Activated naive CD8-positive, alpha-beta T cell treated with anti-CD3 and anti-CD28 coated beads, Interleukin-2, amount 10 ng/mL, durations not matched to agents 7 days and 5 days (primary cell): ENCODE measurements at places on chromosomes 16 and 17. TPM values are rescaled to one million over a fixed set of nuclear protein-coding genes. Genes with fewer than 3 reads are reported as not detected.
A peak's percentile ranks its signal among the peaks of the same experiment; 100 is the strongest.

DNA sequence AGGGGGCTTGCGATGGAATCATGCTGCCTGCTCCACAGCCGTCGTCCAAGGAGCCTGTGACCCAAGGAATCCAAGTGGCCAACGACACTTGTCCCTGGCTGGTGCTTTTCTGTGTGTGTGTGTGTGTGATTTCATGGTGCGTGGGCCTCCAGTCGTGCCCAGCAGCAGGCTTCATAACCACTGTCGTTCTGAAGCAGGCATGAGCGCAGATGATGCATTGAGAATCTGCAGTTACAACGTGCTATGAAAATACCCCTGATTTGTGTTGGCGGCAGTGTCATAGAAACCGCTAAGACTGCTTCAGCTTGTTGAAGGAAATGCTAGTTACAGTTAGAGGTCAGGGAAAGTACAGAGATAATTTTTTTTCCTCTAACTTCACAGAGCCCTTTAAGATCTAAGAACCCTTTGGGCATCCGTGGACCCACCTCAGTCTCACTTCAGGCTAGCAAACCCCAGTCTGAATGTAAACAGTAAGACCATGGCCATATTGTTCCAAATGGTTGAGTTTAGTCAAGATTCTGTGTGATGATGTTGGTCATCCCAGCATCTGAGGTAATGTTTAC lies 15.6 kb downstream of the C16orf90 start:
- H3K4me1 ChIP-seq, result no peaks in the 10 kb centered on the region
- H3K27me3 ChIP-seq, result no peaks in the 10 kb centered on the region
- no peak overlapping the region for H3K27ac ChIP-seq
- no peak for DNase-seq

DNA sequence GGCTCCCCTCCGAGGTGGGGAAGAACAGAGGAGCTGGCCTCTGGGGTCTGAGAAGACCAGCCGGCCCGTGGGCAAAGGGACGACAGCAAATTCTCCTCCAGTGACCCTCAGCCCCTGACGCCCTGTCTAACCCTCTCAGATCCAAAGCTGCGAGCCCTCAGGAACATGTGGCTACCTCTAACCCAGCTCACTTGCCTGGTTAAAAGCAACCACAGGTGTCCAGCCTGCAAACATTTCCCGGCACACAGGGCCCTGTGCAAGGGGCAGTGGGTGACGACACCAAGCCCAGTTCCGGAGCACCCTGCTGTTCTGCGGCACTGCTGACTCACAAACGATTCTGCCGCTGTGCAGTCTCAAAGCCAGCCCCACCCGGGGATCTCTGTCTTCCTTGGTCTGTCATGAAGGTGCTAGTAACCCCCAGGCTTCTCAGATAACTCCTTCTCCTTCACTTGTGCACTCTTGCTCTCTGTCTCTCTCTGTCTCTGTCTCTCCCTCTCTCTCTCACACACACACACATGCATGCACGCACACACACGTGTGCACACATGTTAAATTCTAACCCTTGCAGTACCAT lies 23.0 kb downstream of the WNT3 start:
- no peaks in the 10 kb centered on the region for H3K36me3 ChIP-seq
- peaks cover 1% of the 10 kb centered on the region for H3K4me1 ChIP-seq
- no peak overlapping the region for H3K27ac ChIP-seq
- peaks cover 22% of the 10 kb centered on the region for H3K27me3 ChIP-seq
- no peak overlapping the region for H3K4me3 ChIP-seq

DNA sequence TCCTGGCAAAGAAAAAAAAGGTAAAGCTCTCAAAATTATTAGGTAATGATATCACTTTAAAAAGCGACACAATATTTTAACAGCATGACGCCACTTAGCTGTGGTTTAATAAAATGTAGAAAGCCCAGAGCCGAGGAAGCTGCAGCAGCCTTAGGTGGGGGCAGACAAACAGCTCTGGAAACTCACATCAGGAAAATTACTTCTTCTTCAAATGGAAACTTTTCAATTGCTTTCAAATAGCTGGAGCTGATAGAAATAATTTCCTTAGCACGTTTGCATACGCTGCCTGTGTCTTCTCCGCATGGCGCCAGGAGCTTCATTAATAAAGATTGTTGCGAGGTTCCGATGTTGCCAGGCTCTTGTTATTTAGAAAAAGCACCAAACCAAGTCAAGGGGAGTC lies 835.3 kb upstream of the EEF2KMT start:
- no peaks in the 10 kb centered on the region for H3K36me3 ChIP-seq
- H3K27me3 ChIP-seq, result no peaks in the 10 kb centered on the region
- H3K27ac ChIP-seq, result no peak overlapping the region
- no peak overlapping the region for H3K4me3 ChIP-seq
- DNase-seq, result no peak

DNA sequence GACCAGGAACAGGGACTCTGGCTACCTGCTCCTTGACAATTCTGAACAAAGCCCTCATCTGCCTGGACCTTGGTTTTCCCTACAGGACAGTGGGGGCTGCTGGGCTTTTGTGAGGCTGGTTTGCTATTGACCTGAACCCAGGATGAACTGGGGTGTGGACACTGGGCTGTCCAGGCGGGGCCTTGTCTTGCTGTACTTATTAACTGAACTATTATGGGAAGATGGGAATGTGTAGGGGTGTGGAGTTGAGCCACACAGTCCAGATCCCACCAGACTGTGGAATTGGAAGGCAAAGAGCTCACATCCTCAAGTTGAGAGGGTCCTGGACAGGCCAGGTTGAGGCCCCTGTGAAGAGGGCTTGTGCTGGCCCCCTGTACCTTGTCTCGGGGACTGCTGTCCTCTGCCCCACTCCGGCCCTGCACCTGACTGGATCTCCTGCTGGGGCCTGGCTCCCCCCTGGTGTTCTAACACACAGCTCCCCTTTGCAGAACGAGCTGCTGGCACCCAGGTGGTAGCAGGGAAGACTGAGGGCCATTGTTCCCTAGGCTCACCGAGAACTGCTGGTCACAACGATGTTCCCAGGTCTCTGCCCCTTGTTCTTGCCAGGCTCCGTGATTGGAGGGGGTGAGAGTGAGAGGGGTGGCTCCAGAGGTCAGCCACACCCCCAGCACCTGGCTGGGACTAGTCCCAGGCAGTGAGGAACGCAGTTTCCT lies 51.8 kb upstream of the CDC42EP4 start:
- no peaks in the 10 kb centered on the region for H3K36me3 ChIP-seq
- no peaks in the 10 kb centered on the region for H3K4me1 ChIP-seq
- no peak overlapping the region for H3K4me3 ChIP-seq
- H3K27ac ChIP-seq, result no peak overlapping the region
- no peak for DNase-seq
- H3K27me3 ChIP-seq, result no peaks in the 10 kb centered on the region

DNA sequence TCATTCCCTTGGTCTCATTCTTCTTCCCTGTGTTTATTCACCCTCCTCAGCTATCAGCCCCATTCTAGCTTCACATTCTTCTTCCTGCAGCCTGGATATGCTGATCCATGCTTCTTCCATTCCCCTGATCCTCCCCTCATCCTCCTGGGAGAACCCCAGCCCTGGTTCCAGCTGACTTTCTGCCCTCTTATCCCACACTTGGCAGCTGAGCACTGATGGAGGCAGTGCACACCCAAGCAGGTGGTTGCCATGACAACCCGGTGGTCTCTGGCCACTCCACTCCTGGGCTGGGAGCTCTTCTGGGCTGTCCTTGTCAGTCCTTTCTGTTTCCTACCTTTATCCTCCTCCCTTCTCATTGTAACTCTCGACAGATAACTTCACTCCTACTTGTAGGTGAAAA lies 16.7 kb upstream of the TUBG2 start:
- no peak overlapping the region for H3K4me3 ChIP-seq
- H3K27ac ChIP-seq, result no peak overlapping the region
- H3K27me3 ChIP-seq, result peaks cover 23% of the 10 kb centered on the region
- no peaks in the 10 kb centered on the region for H3K36me3 ChIP-seq
- peaks cover 2% of the 10 kb centered on the region for H3K4me1 ChIP-seq

The VMO1 gene
- total RNA-seq, result not detected

The AGRP gene
- total RNA-seq, result not detected

GRCh38 chr17:27256225-27257030 lies 37.5 kb upstream of the WSB1 start:
- peaks cover 19% of the 10 kb centered on the region for H3K27me3 ChIP-seq
- H3K4me1 ChIP-seq, result no peaks in the 10 kb centered on the region
- no peaks in the 10 kb centered on the region for H3K36me3 ChIP-seq

DNA sequence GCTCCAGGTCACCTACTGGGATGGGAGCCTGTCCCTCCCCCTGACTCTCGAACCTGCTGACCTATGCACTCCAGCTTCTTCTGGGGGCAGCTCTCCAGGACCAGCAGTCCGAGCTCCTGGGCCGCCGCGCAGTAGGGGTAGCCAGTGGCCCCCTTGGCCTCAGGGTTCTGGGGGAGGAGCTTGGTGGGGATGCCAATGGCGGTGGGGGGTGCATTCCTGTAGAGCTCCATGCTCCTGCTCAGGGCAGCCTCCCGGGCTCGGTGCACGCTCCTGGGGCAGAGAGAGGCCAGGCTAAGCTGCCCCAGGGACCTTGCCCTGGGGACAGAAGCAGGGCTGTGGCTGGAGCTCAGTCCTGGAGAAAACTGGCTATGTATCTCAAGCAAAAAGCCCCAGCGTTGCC lies 7.7 kb upstream of the SPATA2L start:
- no peaks in the 10 kb centered on the region for H3K36me3 ChIP-seq
- DNase-seq, result no peak
- H3K4me1 ChIP-seq, result peaks cover 5% of the 10 kb centered on the region
- H3K27ac ChIP-seq, result no peak overlapping the region
- H3K27me3 ChIP-seq, result no peaks in the 10 kb centered on the region
- no peak overlapping the region for H3K4me3 ChIP-seq

The SEPTIN1 gene
- total RNA-seq, result 293 TPM

DNA sequence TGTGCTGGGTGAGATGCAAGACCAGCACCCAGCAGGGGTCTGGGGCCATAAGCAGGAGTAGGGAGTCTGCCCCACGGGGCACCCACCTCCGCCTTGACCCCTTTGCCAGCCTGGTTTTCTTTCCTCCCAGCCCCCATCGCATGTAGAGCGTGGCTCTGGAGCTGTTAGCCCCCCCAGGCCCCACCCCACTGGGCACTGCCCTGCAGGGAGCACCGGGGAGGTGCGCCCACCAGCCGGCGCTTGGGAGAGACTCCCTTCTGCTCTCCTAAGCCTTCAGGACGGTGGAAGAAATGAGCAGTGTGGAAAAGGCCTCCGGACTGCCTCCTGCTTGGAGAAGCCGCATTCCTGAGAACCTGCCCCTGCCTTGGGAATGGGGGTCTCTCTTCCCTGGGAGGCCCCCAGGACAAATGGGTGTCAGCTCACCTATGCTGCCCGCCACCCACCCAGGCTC lies 186.2 kb downstream of the IRF8 start:
- H3K27ac ChIP-seq, result no peak overlapping the region
- peaks cover 9% of the 10 kb centered on the region for H3K27me3 ChIP-seq
- no peaks in the 10 kb centered on the region for H3K36me3 ChIP-seq
- H3K4me3 ChIP-seq, result no peak overlapping the region

DNA sequence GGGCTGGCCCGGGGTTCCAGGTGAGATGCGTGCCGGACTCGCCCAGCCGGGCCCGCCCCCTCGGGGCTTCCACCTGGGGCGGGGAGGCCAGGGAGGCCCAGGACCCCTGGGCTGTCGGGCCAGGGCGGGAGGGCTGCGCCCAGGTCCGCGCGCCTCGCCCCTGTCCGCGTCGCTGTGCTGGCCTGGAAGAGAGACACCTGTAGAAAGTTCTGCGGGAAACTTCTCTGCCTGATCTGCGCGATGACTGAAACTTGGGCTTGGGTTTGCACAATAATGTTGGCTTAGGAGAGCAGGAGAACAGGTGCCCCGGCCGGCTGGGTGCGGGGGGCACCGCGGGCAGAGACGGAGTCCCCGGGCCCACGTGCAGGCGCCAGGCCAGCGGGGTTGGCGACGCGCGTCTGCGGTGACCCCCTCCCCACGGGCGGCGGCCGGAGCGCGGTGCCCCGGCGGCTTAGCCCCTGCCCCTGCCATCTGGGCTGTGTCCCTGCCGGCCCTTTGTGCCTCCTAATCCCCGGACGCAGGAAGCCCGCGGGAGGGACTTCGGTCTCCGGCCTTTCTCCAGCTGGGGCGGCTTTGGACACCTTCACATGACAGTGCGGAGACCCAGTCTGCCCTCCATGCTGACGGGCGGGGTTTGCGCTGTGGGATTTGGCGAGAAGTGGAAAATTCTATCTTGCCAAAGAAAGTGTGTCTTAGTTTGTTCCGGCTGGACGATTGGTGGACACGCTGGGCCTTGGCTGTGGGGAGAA lies 483 bp downstream of the LLGL2 start:
- H3K4me1 ChIP-seq, result peaks cover 9% of the 10 kb centered on the region
- H3K4me3 ChIP-seq, result peak overlapping the region; percentile 74
- peaks cover 6% of the 10 kb centered on the region for H3K27me3 ChIP-seq

The TMEM114 gene
- total RNA-seq, result not detected

DNA sequence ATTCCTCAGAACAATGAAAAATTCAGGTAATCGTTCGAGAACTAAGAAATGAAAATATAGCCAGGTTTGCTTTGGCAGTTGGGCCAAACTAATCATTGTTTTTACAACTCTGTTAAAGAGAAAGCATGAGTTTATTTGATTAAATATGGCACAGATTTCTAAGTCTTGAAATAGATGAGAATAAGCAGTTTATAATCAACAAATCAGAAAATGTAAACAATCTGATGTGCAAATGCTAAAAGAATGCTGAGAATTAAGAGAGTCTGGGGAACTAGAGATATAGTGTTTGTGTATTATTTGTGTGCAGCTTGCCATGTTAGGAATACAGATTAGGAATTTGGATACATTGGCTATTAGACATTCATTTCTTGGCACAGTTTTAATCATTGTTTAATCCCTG lies 212.5 kb downstream of the TANC2 start:
- H3K4me1 ChIP-seq, result no peaks in the 10 kb centered on the region
- no peaks in the 10 kb centered on the region for H3K27me3 ChIP-seq
- no peak overlapping the region for H3K27ac ChIP-seq
- H3K36me3 ChIP-seq, result peaks cover 3% of the 10 kb centered on the region

DNA sequence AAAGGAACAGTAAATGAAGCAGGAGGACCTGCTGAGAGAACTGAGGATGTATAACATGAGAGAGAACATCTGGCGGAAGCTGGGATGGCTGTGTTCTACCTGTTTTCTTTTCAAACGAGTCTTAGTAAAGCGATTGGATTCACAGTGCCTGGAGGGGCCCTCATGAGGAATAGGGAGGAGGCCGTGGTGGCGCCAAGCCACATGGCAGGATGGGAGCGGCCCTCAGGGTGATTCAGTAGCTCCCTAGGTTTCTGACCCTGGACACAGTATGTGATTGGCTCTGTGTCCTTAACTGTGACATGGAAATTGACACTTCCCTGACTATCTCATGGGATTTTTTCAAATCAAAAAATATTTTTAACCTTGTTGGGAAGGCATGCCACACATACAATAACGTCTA lies 32.1 kb downstream of the USP43 start:
- DNase-seq, result no peak
- no peaks in the 10 kb centered on the region for H3K36me3 ChIP-seq
- no peak overlapping the region for H3K27ac ChIP-seq
- no peak overlapping the region for H3K4me3 ChIP-seq
